T-helper 17 cell (primary cell): ENCODE measurements at places on chromosomes 6 and 20.

GRCh38 chr6:121951918-121952379 is 447.5 kb upstream of the HSF2 start:
- DNase-seq = no peak

- no peak for DNase-seq
Observed at GRCh38 chr6:13278991-13279390, 49.3 kb downstream of the TBC1D7 start.

- no peak for DNase-seq
Observed at GRCh38 chr20:49543071-49543857, 24.7 kb downstream of the PTGIS start.

GRCh38 chr20:25237610-25238318 is 10.1 kb upstream of the PYGB start:
- no peak for DNase-seq

- no peak for DNase-seq
Observed at GRCh38 chr6:3531481-3531880, 74.6 kb upstream of the SLC22A23 start.

GRCh38 chr20:48619126-48620101 is 208.4 kb downstream of the PREX1 start:
- no peak for DNase-seq

GRCh38 chr20:40477805-40478204 is 211.2 kb downstream of the MAFB start:
- DNase-seq = no peak

GRCh38 chr6:154555073-154555677 is 44.7 kb upstream of the CNKSR3 start:
- DNase-seq = no peak

DNA sequence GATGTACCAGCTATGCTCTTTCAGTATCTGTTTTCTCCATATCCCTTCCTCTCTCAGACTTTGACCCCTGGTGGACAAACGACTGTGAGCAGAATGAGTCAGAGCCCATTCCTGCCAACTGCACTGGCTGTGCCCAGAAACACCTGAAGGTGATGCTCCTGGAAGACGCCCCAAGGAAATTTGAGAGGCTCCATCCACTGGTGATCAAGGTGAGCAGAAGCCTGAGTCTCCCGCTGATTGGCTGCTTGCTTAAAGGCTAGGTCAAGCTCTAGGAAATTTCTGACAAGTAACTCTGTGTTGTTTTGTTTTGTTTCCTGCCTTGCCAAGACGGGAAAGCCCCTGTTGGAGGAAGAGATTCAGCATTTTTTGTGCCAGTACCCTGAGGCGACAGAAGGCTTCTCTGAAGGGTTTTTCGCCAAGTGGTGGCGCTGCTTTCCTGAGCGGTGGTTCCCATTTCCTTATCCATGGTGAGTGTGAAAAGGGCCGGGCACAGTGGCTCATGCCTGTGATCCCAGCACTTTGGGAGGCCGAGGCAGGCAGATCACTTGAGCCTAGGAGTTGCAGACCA is 28.6 kb downstream of the C6orf89 start:
- DNase-seq = peak; percentile 48

GRCh38 chr6:47581591-47581990 is 104.0 kb downstream of the CD2AP start:
- no peak for DNase-seq

GRCh38 chr6:129104131-129104530 is 221.2 kb downstream of the LAMA2 start:
- DNase-seq = no peak

GRCh38 chr6:157865249-157865648 is 42.2 kb downstream of the SNX9 start:
- DNase-seq = no peak

- DNase-seq = no peak
Observed at GRCh38 chr6:105346052-105346451, 56.8 kb downstream of the PREP start.

DNA sequence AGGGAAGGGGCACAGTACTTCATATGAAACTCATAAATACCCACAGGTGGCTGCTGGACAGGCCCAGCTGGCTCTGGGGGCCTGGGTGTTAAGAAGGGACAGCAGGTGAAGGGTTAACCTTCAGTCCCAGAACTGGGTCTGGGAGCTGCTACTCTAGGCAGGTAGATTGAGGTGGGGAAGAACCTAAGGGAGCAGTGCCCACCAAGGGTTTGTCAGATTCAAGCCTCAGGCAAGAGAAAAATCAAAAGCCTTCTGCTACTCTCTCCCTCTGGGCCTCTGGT is 5.6 kb downstream of the RPL10A start:
- DNase-seq = no peak

DNA sequence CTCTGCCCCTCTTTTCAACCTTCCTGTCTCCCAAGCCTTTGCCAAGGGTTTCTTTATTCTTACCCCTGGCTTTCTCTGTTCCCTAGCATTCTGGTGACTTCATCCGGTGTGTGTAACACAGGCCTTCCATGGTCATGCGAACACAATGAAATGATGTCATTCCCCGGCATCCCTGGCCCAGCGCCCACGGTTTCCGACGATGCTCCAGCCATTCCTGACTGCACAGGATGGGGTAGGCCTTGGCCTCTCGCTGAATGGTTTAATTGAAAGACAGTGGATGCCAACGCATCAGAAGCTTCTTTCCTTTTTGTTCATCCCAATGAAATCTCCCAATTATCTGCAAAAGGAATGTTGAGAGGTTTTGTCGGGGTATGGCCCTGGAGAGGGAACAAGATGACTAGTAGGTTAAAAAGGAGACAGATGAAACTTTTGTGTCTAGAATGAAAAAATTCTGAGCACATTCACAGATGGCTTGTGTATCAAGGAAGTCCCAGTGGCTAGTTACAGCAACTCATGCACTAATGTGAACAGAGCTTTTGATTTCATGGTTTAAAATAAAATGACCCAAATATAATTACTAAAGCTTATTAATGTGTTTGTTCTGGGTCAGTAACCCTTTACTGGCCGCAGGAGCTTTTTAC is 655.0 kb downstream of the QKI start:
- no peak for DNase-seq

GRCh38 chr6:139295901-139296300 is 4.1 kb upstream of the TXLNB start:
- DNase-seq = no peak

GRCh38 chr6:33312361-33313104 is 1.3 kb downstream of the TAPBP start:
- DNase-seq = peak; percentile 85

- no peak for DNase-seq
Observed at GRCh38 chr6:40398810-40399477, 188.2 kb downstream of the LRFN2 start.

DNA sequence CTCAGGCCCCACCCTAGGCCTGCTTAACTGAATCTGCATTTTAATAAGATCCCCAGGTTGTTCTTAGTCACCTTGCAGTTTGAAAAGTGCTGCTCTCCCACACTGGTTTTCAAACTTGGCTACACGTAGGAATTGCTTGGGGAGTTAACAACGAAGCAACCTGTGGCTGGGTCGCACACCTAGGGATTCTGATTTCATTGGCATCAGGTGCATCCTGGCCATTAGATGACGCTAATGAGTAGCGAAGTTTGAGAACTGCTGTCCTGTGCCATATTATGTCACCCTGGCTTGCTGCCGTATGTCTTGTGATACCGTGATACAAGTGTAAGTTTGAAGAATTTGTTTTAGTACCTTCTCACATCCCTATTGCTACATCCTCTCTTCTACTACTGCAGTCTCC is 28.2 kb upstream of the FUCA2 start:
- no peak for DNase-seq

DNA sequence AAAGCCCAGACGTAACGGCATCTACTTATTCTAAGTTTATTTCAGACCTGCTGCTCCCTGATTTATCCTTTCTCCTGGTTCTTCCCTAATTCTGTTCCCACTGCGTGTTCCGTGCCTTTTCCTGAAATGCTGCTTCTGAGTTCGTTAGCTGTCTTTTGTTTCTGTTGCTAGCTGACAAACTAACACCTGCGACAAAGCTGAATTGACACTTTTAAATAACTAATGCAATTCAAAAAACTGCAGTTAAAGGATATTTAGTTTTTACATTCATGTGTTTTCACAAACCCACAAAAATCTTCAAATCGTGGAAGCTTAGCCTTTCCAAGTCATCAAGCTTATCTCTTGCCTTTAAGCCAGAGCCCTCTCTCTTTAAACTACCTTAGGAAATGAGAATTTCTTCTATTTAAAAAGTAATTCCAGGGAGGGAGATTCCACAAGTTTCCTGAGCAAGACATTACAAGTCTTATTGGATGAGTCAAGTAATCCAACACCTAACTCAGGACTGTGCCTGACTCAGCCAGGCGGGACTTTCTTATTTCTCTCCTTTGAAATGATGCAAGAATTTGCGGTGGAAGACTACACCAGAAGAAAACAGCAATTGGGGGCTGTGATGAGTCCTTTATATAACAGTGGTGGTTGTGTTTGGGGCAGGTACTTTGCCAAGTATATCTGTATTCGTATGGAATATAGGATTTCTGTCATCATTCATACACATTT is 6.3 kb downstream of the ADTRP start:
- DNase-seq = no peak

GRCh38 chr20:22507240-22507961 is 77.0 kb downstream of the FOXA2 start:
- DNase-seq = no peak

DNA sequence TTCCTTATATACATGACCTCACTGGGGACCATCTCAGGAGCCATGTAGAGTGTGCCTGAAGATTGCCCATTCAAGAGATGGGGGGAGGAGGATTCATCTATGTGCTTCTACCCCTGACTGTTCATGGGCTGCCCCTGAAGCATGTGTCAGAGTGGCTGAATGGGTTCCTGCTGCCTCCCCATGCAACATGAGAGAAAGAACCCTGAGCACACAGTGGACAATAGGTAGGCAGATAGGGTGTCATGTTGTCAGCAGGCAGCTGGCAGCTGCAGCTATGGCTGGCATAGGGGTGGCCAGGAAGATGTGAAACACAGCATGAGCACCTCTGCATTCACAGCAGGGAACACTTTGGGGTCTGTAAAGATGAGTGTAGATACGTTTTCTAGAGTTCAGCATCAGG is 208.4 kb upstream of the CNR1 start:
- no peak for DNase-seq

- DNase-seq = no peak
Observed at GRCh38 chr6:36049582-36049981, 22.0 kb downstream of the MAPK14 start.

GRCh38 chr20:34240693-34241615 is at the start of gene ASIP:
ASIP (plus strand) TSS chr20:34241423; CDS start chr20:34260375, 18,952 bp downstream.
- DNase-seq = no peak

DNA sequence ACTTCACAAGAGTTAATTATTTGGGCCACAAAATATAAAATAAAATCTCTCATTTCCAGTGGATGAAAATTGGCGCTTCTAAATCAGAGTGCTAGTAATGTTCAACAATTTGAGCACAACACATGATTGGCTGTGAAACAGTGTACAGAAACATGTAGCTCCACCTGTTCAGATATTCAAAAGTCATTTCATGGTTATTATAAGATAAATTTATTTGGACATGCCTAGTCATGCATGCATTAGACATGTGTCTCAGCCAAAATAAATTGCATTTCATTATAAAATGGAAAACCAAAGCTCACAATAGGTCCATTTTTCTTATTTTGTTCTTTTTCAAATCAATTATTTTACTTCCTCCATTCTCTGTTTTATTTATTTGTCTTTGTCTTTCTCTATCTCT is 374.8 kb downstream of the LMBRD1 start:
- no peak for DNase-seq

- DNase-seq = no peak
Observed at GRCh38 chr6:14759976-14760672, 485.7 kb upstream of the JARID2 start.

DNA sequence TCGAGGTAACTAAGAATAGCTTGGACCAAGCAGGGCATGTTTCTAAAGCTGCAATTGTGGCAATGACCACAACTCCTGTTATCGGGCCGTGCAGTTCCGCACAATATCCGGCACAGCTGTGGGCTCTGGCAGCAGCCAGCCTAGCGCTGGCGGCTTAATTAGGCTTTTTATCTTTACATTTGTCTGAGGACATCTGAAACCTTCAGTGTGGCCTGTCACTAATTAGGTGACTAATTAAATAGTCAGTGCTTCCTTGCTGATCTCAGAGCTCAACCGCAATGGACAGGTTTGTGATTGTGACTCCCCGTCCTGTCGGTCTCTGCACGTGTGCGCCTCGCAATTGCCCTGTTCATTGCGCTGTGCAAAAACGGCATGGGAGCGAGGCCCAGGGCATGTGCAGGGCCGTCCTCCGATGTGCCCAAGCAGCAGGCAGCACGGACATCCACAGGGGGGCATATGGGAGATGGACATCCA is 134.8 kb upstream of the INSM1 start:
- no peak for DNase-seq

- DNase-seq = no peak
Observed at GRCh38 chr20:49388744-49389143, 93.7 kb downstream of the KCNB1 start.

DNA sequence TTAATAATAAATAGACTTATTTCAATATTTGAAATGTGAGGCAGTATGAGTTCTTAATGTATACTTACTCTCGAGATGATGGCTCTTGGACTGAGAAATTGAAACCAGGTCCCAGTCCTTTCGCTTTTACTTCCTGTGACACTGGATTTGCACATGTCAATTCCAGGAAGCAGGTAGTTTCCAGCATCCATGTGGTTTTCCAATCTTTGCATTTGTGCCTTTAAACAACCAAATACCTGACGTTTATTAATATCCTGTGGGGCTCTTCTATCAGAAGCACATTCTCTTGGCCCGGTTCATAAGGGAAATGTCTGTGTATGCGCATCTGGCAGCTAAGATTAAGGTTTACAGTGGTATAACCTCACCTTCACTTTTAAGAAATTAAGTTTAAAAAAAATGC is 13.1 kb downstream of the UTRN start:
- DNase-seq = no peak

GRCh38 chr20:54168961-54169862 is 4.6 kb downstream of the CYP24A1 start:
- no peak for DNase-seq

DNA sequence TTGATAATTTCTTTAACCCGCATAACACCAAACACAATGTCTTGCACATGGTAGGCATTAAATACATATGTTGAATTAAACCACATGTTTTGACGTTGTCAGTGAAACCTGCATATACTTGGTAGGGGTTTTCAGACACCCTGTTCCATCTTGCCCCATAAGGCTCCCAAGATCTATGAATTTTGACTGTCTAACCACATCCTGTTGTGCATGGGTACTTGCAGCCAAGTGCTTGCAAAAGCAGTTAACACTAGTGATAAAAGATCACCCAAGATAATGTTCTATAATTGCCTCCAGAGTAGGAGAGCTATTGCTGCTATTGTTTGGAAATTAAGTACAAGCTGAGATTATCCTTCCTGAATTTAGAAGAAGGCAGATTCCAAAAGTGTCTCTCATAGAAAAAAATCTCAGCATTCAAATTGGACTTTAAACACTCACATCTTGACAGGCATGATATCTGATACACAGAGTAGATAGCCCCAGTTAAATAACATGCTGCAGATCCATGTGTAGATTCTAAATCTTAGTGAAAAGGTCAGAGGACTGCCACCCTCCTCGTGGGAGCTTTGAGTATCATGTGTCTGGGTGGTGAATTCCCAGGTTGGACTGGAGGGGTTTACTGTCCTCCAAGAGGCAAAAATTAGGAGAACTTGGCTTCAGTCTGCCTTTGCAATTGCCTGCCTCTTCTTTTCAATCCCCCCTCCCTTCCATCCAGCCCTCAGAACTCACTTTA is 25.8 kb upstream of the CCN6 start:
- DNase-seq = no peak
